ENCODE measurements at places on chromosomes 2 and 18.

DNA sequence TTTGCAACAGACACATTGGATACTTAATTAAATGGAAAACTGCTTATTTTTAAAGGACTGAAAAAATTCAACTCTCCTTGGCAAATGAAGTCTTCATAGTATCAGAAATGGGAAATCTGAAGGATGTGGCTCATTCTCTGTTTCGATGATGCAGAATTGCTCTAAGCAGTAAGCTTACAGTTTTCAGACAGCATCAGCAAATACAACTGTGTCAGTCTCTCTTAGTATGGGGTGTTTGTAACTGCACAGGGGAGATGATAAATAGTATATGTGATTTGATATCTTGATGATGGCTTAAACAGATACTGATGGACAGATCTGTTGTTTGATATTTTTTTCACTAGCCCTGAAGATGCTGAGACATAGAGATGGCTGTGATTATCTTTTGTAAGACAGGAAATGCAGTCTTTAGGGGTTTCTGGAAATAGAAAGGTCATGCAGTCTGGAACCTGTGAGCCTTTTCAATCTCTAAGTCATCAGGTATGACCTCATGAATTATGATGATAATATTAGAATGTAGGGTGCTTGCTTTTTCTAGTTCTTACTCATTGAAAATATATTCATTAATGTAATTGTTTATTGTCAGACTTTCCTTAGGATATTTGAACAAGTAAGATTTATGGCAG, 84.2 kb downstream of the SLC4A10 start:
- no peak for DNase-seq

DNA sequence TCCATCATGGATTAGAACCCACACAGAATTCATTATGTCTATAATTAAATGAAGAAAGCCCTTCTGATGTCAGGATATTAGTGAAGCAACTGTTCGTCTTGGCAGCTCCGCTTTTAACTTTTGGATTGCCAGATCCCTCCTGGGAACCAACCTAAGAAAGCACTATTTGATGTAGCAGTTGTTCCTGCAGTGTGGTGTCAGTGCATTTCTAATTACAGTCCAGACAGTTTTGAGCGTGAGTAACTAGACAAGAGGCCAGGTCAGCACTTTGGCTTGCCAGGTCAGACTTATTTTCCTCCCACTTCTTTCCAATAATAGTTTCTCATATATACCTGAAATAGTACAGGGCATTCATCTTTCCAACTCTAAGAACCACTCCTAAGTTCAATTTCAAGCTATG, 13.8 kb downstream of the NRXN1 start:
- no peak for DNase-seq

GRCh38 chr18:52394602-52395001, 54.6 kb downstream of the DCC start:
- no peak for DNase-seq

DNA sequence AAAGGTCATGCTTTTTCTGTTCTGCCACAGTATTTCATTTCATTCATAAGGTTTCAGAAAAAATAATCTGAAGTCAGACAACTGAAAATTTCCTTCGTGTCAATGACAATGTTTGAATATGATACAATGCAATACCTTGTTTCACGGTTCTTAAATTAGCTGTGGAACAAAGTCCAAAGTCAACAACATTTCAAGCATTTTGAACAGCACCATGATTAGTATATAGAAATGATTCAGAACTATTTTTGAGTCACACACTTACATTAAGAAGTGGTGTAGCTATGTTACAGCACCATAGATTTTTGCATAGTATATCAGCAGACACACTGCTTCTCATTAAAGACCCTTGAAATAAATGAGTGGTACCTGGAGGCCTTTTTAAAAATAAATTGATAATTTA, 178.3 kb upstream of the DSEL start:
- no peak for DNase-seq

GRCh38 chr2:89841476-89841840, 1150.0 kb downstream of the RPIA start:
- DNase-seq = no peak

- DNase-seq = no peak
These were observed 110.9 kb downstream of the STK39 start for GRCh38 chr2:168136392-168136977.

Data from glutamatergic neuron (in vitro differentiated cells).